ENCODE measurements at places on chromosomes 4 and X. TPM values are rescaled to one million over a fixed set of nuclear protein-coding genes. Genes with fewer than 3 reads are reported as not detected.

DNA sequence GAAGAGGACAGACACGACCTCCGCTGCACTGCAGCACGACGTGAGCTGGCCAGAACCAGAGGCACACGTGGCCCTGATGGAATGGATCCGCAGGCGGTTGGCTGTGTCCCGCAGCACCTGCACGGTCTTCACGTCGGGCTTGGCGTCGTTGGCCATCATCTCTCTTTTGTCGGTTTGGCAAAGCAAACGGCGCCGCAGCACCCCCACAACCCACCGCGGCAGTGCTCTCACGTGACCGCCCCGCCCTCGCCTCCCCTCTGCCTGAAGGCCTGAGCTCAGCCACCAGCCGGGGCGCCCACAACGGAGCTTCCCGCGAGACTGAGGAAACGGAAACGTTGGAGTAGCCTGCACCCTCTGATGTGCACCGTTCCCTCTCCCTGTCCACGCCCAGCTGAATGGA lies at the start of gene TKTL2:
TKTL2 (minus strand) TSS at position 179 of the 400 bp plus-strand sequence; CDS start at position 159, 20 bp downstream.
- no peak for DNase-seq

PWWP3B gene
- not detected for polyA plus RNA-seq

XAGE1A gene
- not detected for polyA plus RNA-seq

TMSB15A gene
- polyA plus RNA-seq: 2.8 TPM

USP11 gene
- polyA plus RNA-seq: 61.5 TPM
